ENCODE measurements at places on chromosomes 5 and 9.

DNA sequence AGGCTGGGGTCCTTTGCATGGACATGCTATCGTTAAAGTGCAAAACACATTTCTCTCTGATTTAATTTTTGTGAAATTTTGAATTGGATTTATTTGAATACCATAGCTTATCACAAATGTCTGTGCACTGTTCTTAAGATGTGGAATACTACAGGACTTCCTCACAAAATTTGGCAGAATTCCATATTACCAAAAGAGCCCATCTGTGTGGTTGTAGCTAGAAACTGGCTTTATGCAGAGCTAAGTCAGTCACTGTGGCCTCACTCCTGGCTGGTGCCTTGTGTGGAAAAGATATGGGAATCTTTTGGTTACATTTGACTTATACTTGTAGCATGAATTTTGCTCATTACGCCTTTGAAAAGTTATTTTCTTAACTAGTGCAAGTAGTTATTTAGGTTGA is 35.5 kb downstream of the ACO1 start:
- DNase-seq: no peak

DNA sequence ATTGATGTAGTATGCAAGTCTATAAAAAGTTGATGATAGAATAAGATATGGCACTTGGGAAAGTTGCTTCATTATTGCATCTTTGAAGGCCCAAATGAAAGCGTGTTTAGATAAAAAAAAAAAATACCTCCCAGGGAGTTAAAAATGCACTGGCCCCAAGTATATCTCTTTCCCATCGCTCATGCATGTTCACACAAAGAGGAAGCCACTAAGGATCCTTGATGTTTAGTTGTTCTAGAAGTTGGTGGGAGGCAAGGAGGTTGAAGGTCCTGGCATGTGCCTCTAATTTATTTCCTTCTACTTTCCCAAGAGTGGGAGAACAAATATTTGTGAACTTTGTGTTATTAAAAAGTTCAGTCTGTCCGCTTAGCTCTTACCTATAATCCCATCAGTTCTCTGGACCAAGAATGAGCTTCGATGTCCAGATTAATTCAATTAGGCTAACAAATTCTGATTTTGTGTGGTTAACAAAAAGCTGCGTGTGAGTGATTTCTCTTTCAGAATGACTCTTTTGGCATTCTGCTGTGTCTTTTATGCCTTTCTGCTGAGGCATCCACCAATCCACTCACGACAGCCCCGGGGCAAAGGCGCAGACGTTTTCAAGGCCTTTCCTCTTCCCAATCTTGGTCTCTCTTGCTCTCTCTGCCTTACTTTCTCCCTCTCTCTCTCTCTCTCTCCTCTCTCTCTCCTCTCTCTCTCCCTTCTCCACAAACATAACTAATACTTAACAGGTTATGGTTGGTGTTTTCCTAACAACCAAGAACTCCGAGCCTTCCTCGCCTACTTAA is 135.1 kb upstream of the ERCC6L2 start:
- DNase-seq: no peak

DNA sequence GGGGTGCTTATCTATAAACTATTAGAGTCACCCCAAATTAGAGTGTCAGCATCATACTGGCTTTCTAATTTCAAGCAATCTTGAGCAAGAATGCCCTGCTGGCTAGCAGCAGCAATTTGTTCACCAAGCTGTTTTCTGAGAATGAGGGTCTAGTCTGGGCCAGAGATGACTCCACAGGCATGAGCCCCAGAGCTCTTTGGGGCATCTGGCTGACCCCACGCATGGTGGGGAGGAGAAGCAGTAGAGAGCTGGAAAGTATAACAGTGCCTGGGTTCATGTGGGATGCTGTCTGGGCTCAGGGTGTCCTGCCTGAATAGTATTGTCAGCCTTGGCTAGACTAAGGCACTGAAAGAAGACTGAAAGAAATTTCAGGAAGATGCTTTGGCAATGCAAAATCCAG is 64.9 kb downstream of the C6 start:
- DNase-seq: no peak

DNA sequence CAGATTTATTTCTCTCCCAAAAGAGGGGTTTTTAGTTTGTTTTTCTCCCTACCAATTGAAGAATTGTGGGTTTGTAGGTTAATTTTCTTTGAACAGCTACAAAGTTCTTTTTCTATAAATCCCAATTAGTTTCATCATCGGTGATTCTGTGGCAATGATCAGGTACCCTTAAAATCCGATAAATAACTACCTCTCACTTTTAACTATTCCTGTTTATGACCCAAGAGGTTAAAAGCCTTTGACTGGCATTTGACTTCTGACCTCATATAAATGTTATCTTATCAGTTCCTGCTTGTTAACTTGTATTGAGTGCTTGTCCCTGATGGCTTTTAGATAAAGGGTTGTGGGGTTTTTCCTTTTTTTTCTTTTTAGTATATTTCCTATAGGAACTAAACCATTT is 124.4 kb upstream of the TMEM161B start:
- no peak for DNase-seq

GRCh38 chr9:116236979-116237378 is 83.4 kb downstream of the PAPPA start:
- DNase-seq: no peak

DNA sequence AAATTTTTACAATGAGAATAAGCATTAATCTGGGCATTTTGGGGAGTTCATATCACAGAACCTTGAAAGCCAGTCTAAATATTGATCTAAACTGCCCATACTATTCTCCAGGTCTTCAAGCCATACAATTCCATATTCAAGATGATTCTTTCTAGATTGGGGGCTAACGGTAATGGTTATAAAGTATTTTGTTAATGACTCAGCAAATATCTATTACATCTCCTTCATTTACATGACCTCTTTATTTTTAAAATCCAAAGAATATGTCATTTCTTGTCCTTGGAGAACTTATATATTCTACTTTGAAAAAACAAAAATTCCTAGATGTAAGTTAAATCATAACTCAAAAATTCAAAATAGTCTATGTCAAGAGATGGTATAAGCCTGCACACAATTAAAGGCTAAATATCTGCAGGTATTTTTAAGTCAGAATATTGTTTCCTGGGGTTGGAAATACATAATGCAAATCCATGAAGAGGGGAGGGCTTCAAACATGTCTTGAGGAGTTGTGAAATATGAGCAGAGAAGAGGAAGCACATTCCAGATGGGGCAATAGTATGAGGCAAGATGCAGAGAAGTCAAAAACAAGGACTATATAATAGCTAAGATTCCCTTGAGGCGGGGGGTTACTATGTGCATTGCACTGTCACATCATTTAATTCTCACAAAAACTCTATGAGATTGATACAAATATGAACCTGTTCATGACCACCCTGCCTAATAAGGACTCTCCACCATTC is 526.4 kb downstream of the NR2F1-AS1 start:
- no peak for DNase-seq

GRCh38 chr5:116011046-116011445 is 21.2 kb upstream of the ARL14EPL start:
- no peak for DNase-seq

- DNase-seq: peak; percentile 3
These were observed 423 bp upstream of the NUP214 start for GRCh38 chr9:131125038-131125287.

GRCh38 chr9:112546149-112547012 is 59.8 kb downstream of the KIAA1958 start:
- DNase-seq: no peak

GRCh38 chr9:29796291-29796952 is 2223.1 kb upstream of the C9orf72 start:
- DNase-seq: no peak

DNA sequence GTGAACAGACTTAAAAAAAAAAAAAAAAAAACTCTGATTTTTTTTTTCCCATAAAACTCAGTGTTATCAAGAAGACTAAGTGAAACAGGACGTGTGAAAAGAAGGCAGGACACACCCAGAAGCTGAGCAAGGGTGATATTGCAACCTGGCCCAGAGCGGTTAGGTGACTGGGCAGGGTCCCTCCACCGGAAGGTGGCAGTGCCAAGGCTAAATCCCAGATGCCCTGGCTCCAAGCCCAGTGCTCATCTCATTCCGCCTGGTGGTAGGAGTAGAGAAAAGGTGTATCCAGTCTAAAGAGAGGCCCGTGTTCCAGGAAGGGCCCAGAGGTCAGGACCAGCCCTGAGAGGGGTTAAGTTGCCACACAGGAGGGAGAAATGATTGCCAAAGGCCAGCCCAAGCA is 51.5 kb upstream of the SAP30L start:
- peak; percentile 40 for DNase-seq

GRCh38 chr5:74624931-74625505 is 15.5 kb downstream of the ENC1 start:
- DNase-seq: no peak

DNA sequence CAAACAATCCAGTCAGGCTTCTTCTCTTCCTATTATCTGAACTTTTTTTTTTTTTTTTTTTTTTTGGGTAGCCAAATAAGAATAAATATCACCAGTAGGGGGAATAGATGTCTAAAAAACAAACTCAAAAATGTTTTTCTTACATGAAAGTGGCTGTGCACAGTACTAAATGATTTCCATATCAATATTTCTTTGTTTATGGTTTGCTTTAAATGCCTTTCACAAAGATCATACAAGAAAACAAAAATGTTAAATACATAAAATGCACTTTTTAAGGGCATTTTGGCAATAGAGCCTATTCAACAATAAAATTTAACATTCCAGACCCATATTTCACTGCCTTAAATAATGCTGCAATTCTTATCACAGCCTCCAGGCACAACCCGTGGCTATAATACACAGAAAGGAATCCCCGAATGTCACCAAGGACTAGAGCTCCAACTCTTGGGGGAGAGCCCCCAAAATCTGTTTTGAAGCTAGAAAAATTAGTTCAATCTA is 91.1 kb upstream of the TBCA start:
- DNase-seq: peak; percentile 30

GRCh38 chr9:113187929-113188595 is 33.0 kb downstream of the FKBP15 start:
- DNase-seq: peak; percentile 22

- no peak for DNase-seq
These were observed 722.8 kb upstream of the GRAMD2B start for GRCh38 chr5:125700380-125700861.

DNA sequence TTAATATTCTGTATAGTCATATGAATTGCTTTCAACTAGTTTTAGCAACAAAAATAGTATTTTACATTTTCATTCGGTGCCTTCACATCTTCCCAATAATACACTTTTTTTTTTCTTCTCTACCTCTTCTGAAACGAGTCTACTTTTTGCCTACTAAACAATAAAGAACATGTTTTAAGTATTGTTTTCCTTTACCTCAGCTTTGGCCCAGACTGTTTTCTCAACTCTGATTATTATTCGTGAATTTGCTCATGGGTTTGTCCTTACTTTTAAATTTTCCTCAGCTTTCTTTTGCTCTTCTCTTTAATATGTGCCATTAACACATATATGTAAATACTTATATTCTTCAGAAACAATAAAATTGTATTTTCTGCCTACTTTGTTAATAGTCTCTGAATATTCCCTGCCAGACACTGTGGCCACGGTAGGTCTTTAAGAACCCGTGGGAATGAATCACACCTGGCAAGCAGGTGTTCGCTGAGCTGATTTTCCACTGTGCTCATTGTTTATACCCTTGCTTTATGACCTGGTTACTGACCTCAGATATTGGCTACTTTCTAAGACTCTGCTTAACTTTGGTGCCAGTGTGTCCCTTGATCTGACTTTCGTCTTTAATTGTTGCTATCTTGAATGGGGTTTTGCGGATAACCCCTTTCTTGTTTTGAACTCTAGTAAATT is 49.1 kb downstream of the FAM170A start:
- DNase-seq: no peak

GRCh38 chr9:135304886-135305285 is 174.7 kb upstream of the PPP1R26 start:
- DNase-seq: no peak

DNA sequence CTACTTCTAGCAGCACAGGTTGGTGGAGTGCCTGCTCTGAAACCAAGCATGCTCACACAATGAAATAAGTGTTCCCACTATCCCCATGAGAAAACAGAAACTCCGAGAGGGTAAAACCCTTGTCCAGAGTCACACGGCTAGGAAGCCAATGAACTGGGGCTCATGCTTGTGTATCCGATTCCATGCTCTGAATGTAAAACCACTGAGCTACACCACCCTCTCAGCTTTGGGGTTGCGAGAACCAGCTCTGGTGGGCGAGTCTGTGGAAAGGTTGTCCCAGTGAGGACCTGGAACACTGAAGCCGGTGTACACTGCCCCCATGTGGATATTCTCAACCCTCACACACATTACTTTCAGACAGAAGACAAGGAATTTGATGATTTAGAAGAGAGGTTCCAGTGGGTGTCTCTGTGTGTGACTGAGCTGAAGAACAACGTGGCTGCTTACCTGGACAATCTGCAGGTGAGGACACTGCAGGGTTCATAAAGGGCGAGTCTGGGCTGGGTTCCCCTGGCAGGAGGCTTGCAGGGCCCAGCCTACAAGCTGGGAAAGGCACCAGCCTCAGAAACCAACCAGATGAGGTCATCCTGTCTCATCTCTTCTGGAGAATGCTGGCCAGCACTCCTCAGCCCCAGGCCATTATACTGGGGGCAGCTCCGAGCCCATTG is 37.4 kb downstream of the ARHGEF37 start:
- DNase-seq: peak; percentile 73

GRCh38 chr5:153902016-153902415 is 136.7 kb downstream of the FAM114A2 start:
- DNase-seq: no peak

DNA sequence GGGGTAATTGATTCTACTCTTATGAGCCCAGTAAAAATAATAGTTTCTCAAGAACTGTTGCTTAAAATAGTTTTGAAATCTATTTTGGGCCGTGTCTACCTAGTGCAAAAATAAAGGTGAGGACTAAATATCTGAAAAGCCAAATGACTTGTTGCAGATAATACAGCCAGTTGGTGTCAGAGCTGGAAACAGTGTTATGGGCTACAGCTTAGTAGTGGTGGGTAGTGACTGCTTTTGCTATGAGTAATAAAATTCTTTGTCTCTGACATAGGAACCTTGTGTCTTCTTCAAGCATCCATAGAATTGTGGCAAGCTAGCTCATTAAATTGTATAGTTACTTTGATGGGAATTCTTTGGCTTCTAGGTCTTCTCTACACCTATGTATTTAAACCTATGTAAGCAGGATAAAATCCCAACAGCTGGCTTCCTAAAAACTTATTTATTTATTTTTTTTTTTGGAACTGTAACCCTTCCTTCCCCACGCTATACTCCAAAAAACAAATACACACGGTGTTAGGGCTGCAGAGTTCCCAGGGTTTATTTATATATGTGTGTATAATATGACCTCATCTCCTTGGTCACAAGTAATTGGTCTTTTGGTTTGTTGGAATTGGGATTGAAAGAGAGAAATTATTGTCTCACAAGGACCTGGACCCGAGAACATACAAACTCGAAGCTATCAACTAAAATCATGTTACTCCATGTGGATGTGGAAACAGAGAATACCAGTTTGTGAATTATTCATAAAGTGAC is 138.0 kb downstream of the NUDT12 start:
- DNase-seq: no peak

DNA sequence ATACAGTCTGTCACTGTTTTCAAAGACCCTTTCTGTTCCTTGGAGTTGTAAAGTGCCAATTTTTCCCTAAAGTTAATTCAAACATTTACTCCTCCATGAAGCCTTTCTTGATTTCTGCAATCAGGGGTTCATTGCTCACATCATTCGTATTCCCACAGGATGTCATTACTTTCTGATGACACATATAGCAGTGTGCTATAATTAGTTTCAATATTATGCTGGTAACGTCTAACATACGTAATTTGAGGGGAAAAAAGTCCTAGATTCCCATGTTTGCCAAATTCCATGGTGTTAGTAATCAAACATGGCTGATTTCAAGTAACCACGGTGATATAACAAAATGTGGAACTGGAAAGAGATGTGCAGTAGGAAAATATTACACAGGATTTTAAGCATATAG is 468.2 kb upstream of the MEF2C start:
- DNase-seq: no peak

- DNase-seq: no peak
These were observed 220.6 kb upstream of the DMAC1 start for GRCh38 chr9:8020186-8020585.

All from A549 (cell line).